ENCODE measurements at places on chromosomes 16 and 17. TPM values are rescaled to one million over a fixed set of nuclear protein-coding genes. Genes with fewer than 3 reads are reported as not detected.

GRCh38 chr16:70437017-70437581 lies 1.8 kb downstream of the ST3GAL2 start:
- DNase-seq = no peak

DNA sequence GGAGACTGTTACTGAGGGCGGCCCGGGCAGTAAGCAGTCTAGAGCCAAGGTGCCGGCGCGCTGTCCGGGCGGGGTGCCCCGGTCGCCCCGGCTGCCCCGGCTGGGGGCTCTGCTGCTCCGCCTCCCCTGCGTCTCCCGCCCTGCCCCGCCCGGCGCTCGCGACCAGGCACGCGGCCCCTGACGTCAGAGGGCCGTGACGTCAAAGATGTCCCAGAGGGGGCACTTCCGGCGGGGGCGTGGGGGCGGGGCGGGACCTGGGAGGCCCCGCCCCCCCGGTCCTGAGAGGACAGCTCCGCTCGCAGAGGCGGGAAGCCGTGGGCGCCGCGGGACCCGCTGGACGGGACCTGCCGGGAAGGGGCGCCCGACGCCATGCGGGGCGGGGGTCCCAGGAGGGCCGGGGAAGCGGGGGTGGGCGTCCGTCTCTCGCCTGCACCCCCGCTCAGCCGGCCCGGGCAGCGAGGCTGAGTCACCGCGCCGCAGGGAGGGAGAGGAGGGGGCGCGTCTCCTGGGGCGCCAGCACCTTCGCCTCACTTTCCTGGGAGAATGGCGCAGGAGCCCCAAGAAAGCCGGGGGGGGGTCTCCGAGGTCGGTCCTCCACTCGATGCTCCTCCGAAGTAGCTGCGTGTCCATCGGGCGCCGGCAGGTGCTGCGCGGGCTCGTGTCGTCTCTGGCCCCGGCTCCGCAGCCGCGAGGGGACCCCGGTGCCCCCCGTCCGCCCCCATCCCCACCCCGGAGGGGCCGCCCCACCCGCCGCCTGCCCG lies 4.4 kb upstream of the HIC1 start:
- peak; percentile 59 for DNase-seq

CNTNAP1 gene
- 1.5 TPM for total RNA-seq

DNA sequence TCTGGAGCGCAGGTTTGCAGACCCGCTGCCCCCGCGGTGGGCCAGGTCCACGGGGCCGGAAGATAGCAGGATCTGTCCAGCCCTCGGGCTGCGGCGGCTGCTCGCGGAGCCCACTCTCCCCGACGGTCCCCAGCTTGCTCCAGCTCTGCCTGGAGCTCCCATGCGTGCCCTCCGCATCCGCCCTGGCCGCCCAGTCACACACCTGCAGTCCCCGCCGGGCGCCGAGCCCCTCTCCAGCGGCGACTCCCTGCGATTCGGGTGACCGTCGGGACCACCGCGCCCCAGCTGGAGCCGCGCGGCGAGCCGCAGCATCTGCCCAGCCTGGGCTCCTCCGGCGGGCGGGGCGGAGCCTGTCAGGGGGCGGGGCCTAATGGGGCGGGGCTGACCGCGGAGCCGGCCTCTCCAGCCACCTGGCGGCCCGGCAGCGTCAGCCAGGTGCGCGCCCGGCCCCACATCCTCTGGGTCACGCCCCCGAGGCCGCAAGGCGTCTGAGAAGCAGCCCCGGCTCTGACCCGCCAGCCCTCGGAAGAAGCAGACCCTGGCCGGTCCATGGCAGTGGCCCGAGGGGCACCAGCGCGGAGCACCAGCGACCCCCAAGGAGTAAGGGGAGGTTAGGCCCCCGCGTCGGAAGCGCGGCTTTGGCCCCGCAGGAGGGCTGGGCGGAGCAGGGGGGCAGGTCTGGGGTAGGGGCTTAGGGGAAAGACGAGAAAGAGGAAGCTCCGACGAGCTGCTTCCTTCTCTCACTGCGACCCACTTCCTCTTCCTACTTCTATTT lies at the start of gene PIK3R5:
TSS of gene PIK3R5 (minus strand) at position 314 of the 775 bp plus-strand sequence. CDS start 54,213 bp downstream, outside the sequence.
- DNase-seq = peak; percentile 82

KRT36 gene
- total RNA-seq = not detected

DNA sequence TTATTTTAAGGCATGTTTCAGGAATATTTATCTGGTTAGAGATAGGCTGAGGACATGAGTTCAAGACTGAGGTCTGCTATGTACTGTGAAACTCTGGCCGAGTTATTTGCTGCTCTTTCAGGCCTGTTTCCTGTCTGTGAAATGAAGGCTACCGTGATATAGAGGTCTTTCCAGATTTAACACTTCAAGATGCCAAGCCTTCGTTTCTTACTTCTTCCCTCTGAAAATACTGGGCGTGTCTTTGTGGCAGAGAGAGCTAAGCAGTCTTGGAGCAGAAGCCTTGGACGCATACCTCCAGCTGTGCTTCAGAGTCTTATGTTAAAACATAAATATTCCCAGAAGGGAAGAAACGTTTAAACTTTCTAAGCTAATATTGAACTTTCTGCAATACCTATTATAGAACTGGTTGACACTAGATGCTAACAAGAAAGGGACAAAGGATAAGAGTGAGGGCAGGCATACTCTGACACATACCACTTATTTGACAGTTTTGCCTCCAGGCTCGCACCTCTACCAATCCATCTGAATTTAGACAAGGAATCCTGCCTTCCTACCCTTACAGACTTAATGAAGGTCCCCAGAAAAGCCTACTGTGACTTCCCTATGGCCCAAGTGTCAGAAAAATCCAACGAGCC lies 17.5 kb downstream of the WIPI1 start:
- no peak for DNase-seq

NPW gene
- total RNA-seq = 1.3 TPM

All from activated naive CD4-positive, alpha-beta T cell treated with anti-CD3 and anti-CD28 coated beads for 36 hours (primary cell).